ENCODE measurements at places on chromosomes 2 and 18. TPM values are rescaled to one million over a fixed set of nuclear protein-coding genes. Genes with fewer than 3 reads are reported as not detected.
A peak's percentile ranks its signal among the peaks of the same experiment; 100 is the strongest.

GRCh38 chr18:58105206-58105887, 61.3 kb downstream of the NEDD4L start:
- H3K36me3 ChIP-seq, result no peaks in the 10 kb centered on the region
- H3K4me3 ChIP-seq, result no peak overlapping the region
- H3K27me3 ChIP-seq, result no peaks in the 10 kb centered on the region
- H3K4me1 ChIP-seq, result no peaks in the 10 kb centered on the region
- DNase-seq, result no peak

- H3K27ac ChIP-seq, result no peak overlapping the region
- H3K4me1 ChIP-seq, result no peaks in the 10 kb centered on the region
- H3K36me3 ChIP-seq, result peaks cover 3% of the 10 kb centered on the region
- H3K4me3 ChIP-seq, result no peak overlapping the region
These were observed 723.1 kb downstream of the TMEM182 start for GRCh38 chr2:103484906-103485305.

SLC5A7 gene
- not detected for total RNA-seq

GRCh38 chr2:211864328-211864727, 674.3 kb downstream of the ERBB4 start:
- H3K4me3 ChIP-seq, result no peak overlapping the region
- H3K36me3 ChIP-seq, result no peaks in the 10 kb centered on the region
- DNase-seq, result no peak
- no peaks in the 10 kb centered on the region for H3K4me1 ChIP-seq
- no peak overlapping the region for H3K27ac ChIP-seq

DNA sequence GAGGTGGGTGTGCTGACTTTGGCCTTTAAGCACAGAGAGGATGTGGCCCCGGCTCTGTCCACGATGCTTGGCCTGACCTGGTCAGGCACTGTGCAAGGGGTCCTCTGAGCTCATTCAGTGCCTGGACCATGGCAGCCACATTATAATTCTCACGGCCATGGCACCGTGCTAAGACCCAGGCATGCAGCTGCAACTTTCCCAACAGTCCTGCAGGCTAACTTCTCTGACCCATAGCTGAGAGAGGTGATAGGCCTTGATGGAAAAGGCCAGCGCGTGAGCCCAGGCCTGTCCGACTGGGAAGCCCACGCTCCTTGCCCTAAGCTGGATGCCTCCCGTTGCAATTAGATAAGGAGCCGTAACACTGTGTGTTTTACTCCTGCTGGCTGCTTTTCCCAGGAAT, 99.9 kb downstream of the TFCP2L1 start:
- no peaks in the 10 kb centered on the region for H3K36me3 ChIP-seq
- DNase-seq, result no peak
- H3K27ac ChIP-seq, result peak overlapping the region; percentile 57
- no peak overlapping the region for H3K4me3 ChIP-seq
- H3K4me1 ChIP-seq, result peaks cover 6% of the 10 kb centered on the region

GRCh38 chr2:16181062-16181740, 240.9 kb downstream of the MYCN start:
- H3K27ac ChIP-seq, result no peak overlapping the region
- H3K4me3 ChIP-seq, result no peak overlapping the region

SERPINB12 gene
- total RNA-seq, result not detected

- H3K4me3 ChIP-seq, result no peak overlapping the region
- H3K27ac ChIP-seq, result no peak overlapping the region
- no peaks in the 10 kb centered on the region for H3K4me1 ChIP-seq
- H3K27me3 ChIP-seq, result no peaks in the 10 kb centered on the region
These were observed 90.3 kb downstream of the HDAC4 start for GRCh38 chr2:239310401-239311061.

DNA sequence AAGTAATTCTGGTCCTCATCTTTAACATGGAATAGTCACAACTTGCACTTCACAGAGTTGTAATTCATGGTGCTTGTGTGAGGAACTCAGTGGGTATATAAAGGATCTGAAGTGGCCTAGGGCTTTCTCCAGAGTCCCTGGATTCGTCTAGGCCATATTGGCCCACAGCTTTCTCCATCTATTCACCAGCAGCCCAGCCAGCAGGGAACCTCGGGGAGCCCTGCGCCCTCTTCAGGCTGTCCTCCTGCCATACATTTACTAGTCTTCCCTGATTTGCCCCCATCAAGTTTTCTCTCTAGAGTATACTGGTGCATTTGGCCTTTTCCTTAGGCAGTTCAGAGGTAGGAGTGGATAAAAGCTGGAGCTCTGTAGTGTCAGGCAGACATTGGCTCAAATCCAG, 278.3 kb downstream of the MYCN start:
- H3K27me3 ChIP-seq, result no peaks in the 10 kb centered on the region
- no peak overlapping the region for H3K4me3 ChIP-seq
- no peaks in the 10 kb centered on the region for H3K36me3 ChIP-seq
- H3K4me1 ChIP-seq, result no peaks in the 10 kb centered on the region
- H3K27ac ChIP-seq, result no peak overlapping the region

All from breast epithelium (tissue), 4 donors.